Stimulated activated CD8-positive, alpha-beta memory T cell treated with anti-CD3 and anti-CD28 coated beads, Interleukin-4, amount 100 ng/mL, for 1 hour (primary cell): ENCODE measurements at places on chromosomes 16 and 17.

- DNase-seq, result no peak
These were observed 9.4 kb downstream of the MPP3 start for GRCh38 chr17:43823350-43824084.

GRCh38 chr16:20746461-20746860 lies 4.8 kb upstream of the THUMPD1 start:
- no peak for DNase-seq

DNA sequence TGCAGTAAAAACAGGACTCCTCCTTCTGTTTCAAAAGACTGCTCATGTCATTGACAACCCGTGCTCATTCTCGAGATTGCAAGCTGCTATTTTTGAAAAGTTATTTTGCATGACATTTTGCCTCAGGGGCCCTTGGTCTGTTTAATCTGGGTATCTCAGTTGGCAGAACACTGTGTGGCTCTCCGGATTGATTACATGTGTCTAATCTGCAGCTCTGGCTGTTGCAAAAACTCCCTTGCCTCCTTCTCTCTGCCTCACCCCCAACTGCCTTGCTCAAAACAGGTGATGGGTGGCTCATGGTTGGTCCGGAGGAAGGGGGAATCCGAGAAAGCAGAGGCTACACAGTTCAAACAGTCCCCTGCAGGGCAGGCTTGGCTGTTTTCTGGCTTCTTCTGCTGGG lies 25.3 kb downstream of the GINS3 start:
- DNase-seq, result no peak

DNA sequence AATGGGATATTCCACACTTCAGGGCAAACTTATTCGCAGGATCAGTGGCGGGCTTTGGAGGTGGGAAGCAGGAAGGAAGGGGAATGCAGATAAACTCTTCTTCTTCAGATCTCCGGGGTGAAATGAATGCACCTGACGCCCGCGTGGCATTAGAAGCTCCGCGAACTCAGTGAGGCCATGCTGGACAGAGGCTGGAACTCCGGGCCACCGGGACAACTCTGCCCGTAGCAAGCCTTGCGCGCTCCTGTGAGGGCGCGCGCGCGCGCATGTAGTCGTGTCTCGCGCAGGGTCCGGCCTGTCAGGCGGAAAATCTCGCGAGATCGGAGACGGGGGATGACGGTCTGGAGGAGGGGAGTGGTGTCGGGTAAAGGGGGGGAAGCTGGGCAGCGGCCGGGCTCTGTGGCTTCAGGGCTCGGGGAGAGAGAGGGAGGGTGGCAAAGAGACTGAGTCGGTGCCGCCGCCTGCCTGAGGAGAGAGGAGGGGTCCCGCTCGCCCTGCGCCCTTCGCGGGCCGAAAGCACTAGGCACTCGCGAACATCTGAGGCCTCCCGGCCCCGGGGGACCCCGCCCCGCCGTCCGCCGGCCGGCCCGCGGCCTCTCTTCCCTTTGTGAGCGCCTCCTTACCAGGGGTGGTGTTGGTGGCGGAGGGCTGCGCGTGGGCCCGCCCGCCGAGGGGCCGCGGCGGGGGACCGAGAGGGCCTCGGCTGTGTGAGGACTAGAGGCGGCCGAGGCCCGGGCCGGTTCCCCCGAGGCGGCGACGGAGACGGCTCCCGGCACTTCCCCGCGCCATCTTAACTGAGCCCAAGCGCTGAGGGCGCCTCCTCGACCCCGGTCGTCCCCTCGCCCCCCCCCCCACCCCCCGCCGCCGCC lies at the start of gene TAOK1:
TAOK1 (plus strand) TSS at position 382 of the 869 bp plus-strand sequence. CDS start 61,186 bp downstream, outside the sequence.
- peak; percentile 97 for DNase-seq

GRCh38 chr17:8480011-8480976 lies 44.6 kb downstream of the NDEL1 start:
- no peak for DNase-seq

GRCh38 chr16:11603331-11603750 lies 16.6 kb upstream of the LITAF start:
- no peak for DNase-seq

DNA sequence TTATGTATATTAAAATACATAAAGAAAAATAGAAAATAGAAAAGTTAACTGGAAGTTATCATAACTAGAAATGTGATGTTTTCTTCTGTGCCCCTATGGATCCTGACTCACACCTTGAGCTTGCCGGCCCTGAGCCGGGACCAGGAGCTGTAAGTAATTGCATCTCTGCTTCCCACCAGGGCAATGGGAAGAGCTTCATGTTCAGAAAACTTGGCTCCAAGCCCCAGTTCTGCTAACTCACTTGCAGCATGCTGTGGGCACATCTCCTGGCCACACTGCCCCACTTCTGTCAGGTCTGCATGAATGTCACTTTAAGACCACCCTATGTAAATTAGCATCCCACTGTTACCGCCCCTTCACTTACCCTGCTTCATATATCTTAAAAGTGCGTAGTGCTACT lies 37.2 kb downstream of the GNAO1 start:
- no peak for DNase-seq

DNA sequence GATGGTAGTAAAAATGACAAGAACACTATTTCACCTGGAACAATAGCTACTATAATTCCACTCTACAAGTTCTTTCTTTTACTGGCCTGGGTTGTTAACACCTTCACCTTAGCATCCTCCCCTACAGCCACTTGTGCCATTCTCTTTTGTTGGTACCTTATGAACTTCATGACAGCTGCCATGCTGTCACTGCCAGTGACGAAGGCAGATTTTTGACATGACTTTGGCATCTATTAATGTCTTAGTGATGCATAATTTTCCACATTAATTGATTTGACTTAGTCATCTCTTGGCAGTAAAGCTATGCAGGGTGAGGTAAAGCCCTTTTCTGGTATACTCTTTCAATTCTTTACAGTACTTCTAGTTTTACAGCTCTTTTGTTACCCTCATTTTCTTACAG lies 207.9 kb downstream of the TANC2 start:
- DNase-seq, result no peak

- no peak for DNase-seq
These were observed 1.8 kb downstream of the ZNF48 start for GRCh38 chr16:30397056-30397455.

GRCh38 chr16:67111951-67112444 lies 2.3 kb downstream of the PHAF1 start:
- DNase-seq, result no peak

DNA sequence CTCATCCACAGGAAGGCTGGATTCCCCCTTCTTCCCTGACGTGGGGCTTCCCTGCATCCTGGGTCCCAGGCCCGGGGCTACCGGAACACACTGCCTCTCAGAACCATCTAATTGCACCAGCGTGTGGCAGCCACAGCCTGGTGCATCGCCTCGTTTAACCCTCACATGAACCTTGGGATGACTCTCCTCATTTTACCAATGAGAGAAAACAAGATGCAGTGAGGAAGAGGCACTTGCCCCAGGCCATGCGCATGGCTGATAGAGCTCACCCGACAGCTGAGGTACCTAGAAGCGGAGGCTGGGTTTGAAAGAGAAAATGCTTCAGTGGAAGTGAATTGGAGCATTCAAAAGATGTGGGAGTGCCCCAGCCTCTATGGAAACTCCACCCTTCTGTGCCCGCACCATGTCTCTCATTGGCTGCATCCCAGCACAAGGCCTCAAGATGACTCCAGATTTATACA lies 162.3 kb downstream of the KATNIP start:
- DNase-seq, result no peak

DNA sequence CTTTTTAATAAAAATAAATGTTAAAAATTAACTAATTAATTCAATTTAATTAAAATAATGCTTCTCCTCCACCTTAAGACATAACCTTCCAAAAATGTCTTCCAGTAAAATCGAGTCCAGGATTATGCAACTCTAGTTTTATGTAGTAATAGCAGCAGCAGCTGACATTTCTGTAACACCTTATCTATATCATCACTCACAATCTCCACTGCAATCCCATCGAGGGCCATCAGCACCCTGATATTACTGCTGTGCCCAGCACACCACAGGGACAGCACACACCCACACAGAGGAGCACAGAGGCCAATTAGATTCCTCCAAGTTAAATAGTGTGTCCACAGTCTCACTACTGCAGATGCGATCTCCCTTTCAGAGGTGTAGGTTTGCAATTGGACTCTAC lies 2.9 kb downstream of the RPH3AL start:
- DNase-seq, result no peak

DNA sequence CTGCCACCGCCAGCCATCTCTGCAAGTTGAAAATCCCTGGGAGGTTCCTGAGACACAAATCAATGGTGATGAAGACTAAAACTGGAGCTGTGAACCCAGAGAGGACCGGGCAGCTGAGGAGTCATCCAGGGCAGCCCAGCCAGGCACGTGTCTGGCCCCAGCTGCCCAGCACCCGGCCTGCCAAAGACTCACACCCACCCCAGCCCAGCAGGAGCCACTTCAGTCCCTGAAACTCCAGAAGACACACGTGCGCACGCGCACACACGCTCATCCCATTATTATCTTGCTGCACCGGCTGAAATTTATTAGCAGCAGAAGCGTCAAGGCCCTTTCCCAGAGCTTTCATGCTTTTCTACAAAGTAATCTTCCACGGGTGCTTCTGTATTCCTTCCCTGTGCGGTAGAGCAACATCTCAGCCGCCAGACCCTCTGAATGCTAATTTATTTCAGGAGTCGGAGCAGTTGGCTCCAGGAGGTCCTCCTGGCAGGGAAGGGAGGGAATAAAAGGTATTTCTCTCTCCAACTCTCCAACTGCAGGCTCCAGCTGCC lies 59.8 kb upstream of the RBFOX3 start:
- no peak for DNase-seq

- DNase-seq, result no peak
These were observed 238.2 kb downstream of the CDH8 start for GRCh38 chr16:61797961-61798507.

DNA sequence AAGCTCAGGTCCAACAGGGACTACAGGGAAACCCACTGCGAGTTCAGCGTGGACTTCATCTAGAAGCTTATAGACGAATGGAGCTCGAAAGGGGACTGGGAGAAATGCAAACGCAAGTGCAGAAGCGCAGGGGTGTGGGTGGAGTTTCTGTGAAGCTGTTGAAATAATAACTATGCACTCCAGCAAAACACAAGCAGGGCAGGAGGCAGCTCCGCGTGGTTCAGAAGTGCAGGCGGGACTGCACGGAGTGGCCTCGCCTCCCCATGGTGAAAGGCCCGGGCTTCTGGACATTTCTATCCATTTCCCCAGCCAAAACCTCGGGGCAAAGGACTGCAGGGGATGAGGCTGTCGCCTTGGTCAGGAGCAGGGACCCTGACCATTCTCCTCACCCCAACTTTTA lies 74.5 kb downstream of the ZNF423 start:
- no peak for DNase-seq

DNA sequence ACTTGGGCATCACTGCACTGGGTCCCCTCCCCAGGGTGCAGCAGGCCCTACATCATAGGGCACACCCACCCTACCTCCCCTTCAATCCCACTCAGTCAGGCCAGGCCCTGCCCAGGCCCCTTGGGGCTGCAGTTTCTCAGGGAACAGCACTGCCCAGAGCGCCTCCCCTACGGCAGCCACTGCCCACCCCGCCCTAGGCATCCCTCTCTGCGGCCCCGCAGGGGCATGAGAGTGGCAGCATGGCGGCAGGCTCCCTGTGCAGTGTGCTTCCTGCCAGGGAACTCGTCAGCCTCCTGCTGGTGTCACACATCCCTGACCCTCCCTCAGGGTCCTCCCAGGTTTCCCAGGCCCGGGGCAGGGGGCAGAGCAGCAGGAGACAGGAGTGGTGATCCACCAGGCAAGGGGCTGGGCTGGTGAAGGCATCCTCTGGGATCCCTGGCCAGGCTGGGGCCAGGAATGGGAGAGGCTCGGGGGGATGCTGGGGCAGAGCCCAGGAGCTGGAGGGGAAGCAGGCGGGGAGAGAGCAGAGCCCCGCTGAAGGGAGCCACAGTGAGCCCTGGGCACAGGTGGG lies 16.2 kb upstream of the BAHCC1 start:
- DNase-seq, result no peak

GRCh38 chr16:10597187-10597601 lies 16.8 kb upstream of the EMP2 start:
- DNase-seq, result no peak

DNA sequence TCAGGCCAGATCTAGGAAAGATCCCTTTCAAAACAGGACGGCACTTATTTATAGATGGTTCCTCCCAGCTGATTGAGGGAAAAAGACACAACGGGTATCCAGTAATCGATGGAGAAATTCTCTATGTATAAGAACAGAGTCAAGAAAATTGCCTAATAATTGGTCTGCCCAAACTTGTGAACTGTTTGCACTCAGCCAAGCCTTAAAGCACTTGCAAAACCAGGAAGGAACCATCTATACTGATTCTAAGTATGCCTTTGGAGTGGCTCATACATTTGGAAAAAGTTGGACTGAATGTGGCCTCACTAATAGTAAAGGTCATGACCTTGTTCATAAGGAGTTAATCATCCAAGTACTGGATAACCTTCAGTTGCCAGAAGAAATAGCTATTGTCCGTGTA lies 5.9 kb downstream of the HPR start:
- DNase-seq, result no peak

DNA sequence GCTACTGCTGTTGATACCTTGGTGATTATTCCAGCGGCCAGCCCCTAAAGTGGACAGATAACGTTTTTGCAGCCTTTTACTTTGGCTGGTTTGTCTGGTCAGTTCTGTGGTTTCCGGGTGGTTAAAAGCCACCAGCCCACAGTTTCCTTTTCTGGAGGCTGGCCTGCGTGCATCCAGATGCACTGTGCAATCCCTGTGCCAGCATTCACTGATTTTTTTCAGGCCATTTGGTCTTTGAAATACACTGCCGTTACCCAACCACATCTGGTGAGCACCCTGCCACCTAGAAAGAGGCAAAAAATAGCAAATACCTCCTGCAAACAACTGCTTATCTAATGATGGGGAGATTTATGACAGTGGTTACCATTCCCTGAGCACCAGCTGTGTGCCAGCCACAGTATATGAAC lies 797 bp downstream of the NUDT7 start:
- no peak for DNase-seq

- no peak for DNase-seq
These were observed 12.3 kb upstream of the CDRT4 start for GRCh38 chr17:15479703-15480102.

- peak; percentile 99 for DNase-seq
These were observed at the start of gene CYLD for GRCh38 chr16:50741781-50742575. CYLD (plus strand) TSS chr16:50742086; CDS start chr16:50749699, 7,613 bp downstream.

- no peak for DNase-seq
These were observed 82.1 kb downstream of the GPR139 start for GRCh38 chr16:19991614-19992013.

- DNase-seq, result no peak
These were observed 388.4 kb upstream of the CDH11 start for GRCh38 chr16:65510241-65510640.

GRCh38 chr16:60271025-60271771 lies 1537.1 kb upstream of the GOT2 start:
- no peak for DNase-seq
